Left hindlimb (tissue), 1 donor: ENCODE measurements at places on chromosomes 2 and 18.

DNA sequence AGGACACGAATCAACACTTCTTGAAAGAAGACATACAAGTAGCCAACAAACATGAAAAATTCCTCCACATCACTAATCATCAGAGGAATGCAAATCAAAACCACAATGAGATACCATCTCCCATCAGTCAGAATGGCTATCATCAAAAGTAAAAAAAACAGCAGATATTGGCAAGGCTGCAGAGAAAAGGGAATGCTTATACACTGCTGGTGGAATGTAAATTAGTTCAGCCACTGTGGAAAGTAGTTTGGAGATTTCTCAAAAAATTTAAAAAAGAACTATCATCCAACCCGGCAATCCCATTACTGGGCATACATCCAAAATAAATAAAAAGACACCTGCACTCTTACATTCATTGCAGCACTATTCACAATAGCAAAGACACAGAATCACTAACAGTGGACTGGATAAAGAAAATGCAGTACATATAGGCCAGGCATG is 78.7 kb downstream of the GRB14 start:
- no peak for DNase-seq

DNA sequence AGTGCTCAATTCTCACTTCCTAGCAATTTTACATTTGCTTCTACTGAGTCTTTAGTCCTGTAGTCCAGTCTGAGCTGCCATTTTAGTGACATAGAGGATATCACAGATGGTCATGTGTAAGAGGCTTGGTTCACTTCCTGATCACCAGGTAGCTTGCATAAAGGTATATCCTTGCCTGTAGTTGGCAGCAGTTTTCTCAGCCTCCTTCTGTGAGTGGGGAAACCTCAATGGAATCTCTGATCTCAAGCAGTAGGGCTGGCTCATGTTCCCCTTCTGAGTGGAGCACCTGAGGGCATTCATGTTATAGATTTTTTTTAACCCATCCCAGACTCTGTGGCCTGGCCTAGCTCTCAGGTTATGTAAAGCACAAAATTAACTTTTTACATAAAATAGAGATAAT is 278.4 kb downstream of the RDH14 start:
- no peak for DNase-seq

DNA sequence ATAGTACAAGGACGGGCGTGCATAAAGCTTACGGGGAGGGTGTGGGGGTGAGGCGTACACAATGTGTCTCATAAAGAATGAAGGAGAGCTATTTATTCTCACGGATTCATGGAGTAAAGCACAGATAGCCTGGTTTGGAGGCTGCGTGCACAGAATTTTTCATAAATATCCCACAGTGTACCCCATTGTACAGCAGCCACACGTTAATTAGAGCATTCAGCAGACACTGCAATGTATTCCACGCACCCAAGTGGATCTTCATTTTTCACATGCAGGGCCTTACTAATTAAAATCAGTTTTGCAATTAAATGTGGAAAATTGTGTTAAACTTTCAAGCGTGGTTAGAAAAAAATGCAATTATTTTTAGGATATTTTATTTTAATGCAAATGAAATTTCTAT is 227.7 kb upstream of the PXDN start:
- no peak for DNase-seq

GRCh38 chr2:213275265-213275664 is 9.0 kb upstream of the SPAG16 start:
- no peak for DNase-seq

GRCh38 chr2:240343548-240343947 is 91.9 kb upstream of the GPC1 start:
- no peak for DNase-seq

DNA sequence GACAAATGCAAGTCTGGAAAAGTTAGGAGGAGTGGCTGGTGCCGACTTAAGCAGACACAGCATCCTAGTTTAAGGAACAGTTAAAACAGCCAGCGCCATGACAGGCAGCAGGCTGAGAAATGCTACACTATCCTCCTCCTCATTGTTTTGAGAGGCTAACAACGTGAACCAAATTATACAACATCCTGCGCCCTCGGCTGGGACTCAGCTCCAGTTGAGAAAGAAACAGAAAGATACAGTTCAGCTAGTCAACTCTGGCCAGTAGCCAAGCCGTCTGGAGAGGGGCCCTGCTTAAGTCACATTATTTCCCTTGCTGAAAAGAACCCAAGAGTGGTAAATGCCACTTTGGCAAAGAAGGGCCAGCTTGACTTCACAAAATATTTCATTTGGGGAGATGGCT is 90.2 kb downstream of the BCL11A start:
- DNase-seq: peak; percentile 53

GRCh38 chr2:233845301-233846060 is 8.9 kb downstream of the HJURP start:
- no peak for DNase-seq

GRCh38 chr18:78725426-78725825 is 254.2 kb upstream of the SALL3 start:
- DNase-seq: no peak

- DNase-seq: no peak
These were observed 153.2 kb downstream of the RTP5 start for GRCh38 chr2:242022550-242023290.

- no peak for DNase-seq
These were observed 79.1 kb upstream of the GRB14 start for GRCh38 chr2:164700390-164700789.

- DNase-seq: no peak
These were observed 42.9 kb downstream of the MEX3C start for GRCh38 chr18:51154431-51155063.

GRCh38 chr2:163200741-163201140 is 362.2 kb upstream of the KCNH7 start:
- DNase-seq: no peak

GRCh38 chr2:30232801-30233130 is 1.4 kb downstream of the LBH start:
- no peak for DNase-seq

GRCh38 chr18:64851726-64852125 is 702.8 kb upstream of the LINC00305 start:
- peak; percentile 31 for DNase-seq

GRCh38 chr18:79510046-79510685 is 114.4 kb downstream of the NFATC1 start:
- DNase-seq: peak; percentile 22

- DNase-seq: no peak
These were observed 19.4 kb upstream of the DUSP2 start for GRCh38 chr2:96164459-96165184.

DNA sequence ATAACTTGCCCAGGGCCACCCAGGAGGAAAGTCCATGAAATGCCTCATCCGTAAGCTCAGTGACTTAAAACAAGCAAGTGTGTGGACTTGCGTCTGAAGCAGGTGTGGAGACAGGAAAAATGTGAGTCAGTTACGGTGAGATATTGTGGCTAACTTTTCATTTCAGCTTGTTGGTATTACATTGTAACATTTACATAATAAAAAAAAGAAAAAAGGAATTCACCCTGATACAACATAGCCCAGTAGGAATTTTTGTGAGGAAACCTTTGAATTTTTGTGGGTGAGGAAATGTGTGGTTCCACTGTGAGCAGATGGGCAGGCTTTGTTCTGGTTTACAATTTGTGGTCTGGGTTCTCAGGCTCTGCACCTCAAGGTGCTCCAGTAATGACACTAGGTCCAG is 33.7 kb upstream of the LYPD6B start:
- no peak for DNase-seq

DNA sequence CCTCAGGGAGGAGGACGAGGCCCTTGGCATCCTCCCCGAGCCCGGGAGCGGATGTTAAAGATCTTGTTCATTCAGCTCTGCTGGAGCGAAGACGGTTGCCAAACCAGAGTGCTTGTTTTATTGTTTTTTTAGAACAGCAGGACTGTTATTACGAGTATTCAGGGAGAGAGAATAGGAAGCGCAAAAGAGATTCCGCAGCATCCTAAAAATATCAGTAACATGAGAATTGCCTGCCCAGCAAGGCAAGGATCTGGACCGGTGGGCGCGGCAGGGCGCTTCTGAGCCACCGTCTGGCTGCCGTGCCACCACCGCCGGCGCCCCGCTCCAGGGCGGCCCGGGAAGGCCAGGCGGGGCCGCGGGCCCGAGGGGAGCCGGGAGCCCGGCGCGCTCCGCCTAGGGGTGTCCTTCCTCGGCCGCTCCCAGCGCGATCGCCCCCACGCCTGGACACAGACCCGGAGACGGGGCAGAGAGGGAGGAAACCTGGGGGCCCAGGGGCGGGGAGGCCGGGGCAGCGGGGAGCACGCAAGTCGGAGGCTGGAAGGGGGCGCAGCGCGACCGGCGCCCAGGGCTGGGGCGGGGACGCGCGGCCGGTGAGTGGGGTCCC is 843 bp downstream of the CYS1 start:
- DNase-seq: peak; percentile 67

DNA sequence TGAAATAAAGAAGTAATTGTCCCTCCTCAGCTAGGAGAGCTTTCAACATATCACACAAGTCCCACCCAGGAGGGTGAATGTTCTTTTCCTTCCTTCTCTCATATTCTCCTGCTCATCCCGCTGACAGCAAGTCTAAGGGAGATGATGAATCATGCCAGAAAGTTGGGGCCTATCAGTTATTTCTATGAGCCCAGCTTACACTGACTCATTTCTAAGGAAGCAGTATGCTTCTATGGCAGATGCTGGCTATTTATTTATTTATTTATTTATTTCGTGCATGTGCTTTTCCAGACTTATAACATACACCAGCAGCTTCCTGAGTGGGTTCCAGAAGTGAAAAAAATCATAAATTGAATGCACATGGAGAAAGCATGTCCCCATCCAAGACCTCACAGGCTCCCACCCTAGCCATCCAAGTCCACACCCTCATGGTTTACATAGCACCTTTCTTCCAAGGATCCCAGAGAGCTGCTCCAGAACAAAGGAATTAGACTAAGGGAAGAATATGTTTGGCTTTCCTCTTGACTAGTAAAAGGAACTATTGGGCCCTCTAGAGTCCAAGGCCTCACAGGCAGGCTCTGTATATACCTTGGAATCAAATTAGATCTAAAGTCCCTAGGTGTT is 1074.2 kb upstream of the ZEB2 start:
- DNase-seq: peak; percentile 43

- no peak for DNase-seq
These were observed 100.8 kb downstream of the NOL10 start for GRCh38 chr2:10588931-10589330.

GRCh38 chr18:6557057-6557769 is 142.5 kb upstream of the L3MBTL4 start:
- DNase-seq: peak; percentile 41

GRCh38 chr2:240793313-240794177 is 26.5 kb downstream of the KIF1A start:
- DNase-seq: peak; percentile 30

DNA sequence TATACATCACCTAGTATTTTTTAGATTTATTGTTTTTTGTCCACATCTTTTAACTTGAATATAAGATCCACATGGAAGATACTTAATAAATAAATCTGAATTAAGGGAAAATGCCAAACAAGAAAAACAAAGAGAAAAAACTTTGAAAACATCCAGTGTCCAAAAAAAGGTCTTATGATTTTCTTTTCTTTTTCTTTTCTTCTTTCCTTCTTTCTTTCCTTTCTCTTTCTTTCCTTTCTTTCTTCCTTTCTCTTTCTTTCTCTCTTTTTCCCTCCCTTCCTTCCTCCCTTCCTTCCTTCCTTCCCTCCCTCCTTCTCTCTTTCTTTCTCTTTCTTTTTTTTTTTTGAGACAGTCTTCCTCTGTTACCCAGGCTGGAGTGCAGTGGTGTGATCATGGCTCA is 29.6 kb upstream of the WIPF1 start:
- DNase-seq: no peak

DNA sequence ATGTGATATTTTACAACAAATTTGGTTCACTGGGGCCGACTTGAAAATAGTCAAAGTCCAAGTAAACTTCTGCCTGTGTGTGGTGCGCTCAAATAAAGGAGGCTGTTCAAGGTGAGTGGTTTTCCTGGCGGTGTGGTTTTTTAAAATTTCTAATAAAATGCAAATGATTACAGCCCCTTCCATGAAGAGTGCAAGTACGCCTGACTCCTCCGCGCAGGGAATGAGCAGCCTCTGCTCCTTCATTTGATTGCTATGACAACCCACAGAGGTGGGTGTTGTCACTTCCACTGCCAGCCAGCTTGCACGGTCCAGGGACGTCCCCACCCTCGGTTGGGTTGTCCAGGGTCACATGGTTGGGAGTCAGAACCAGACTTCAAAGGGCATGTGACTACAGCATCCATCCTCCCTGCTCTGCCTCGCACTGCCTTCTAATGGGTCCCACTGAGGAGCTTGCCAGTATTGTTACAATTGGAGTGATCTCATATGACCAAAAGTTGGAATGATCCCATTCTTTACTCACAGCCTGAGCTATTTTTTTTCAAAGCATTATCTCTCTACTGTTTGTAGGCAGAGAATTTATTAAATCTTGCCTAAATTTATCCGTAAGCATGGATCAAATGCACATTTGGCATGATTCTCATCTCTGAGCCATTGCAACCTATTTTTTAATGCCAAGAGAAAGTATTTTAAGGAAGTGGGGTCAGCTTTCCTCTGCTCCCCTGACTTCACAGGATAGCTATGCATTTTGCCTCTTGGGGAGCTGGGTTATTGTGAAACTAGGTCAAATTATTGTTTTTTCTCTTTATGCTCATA is 121.3 kb downstream of the AGAP1 start:
- DNase-seq: peak; percentile 78

DNA sequence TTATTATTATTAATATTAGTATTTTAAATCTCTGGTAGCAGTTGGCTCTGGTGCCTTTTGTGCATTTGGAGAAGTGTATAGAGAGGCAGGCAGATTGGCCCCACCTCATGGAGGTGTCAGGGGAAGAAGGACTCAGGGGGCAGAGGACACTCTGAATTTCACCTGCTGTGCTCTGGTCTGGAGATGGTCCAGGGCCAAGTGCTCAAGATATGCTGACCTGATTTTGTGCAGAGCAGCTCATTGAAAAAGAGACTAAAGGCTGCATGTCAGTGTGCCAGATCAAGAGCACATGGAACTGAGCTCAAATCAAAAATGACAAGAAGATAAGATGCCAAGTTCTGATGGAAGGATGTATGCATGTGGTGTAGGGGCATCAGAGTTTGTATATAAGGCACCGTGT is 323.6 kb upstream of the TNP1 start:
- DNase-seq: no peak
